ENCODE measurements at places on chromosomes 4 and X.

GRCh38 chr4:175413561-175413960 is 398.5 kb downstream of the GPM6A start:
- DNase-seq, result no peak

DNA sequence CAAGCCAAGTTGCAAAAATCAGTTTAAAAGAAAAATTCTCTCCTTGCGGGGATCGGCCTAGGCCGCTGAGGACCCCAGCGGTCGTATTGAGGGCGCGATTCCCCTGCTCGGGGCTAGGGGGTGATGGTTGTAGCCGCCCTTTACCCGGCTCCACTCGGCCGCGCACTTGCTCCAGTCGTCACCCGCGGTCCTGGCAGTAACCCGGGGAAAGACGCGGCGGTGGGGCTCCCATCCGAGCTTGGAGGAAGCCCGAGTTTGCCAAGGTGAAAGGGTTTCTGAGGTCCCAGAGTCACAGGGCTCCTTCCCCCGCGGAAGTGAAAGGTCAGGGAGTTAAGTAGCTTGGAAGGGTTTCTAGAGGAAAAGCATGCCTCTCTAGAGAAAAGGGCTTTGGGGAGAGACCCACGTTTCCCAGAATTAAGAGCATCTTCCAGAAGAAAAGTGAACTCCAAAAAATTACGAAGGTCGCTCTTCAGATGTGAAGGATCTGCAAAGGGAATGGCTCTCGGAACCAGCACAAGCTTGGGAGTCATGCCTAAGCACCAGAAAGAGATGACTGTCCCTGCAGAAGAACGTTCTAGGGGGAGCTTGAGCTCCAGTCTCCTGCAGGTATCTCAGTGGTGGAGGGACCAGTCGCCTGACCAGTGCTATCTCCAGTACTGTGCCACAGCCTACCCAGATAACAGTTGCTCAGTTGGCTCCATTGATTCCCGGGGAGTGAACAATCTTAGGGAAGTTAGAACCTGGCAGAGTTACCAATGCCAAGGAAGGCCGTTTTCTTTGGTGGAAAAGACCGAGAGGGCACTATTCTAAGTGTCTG is 875 bp downstream of the LAP3 start:
- DNase-seq, result no peak

DNA sequence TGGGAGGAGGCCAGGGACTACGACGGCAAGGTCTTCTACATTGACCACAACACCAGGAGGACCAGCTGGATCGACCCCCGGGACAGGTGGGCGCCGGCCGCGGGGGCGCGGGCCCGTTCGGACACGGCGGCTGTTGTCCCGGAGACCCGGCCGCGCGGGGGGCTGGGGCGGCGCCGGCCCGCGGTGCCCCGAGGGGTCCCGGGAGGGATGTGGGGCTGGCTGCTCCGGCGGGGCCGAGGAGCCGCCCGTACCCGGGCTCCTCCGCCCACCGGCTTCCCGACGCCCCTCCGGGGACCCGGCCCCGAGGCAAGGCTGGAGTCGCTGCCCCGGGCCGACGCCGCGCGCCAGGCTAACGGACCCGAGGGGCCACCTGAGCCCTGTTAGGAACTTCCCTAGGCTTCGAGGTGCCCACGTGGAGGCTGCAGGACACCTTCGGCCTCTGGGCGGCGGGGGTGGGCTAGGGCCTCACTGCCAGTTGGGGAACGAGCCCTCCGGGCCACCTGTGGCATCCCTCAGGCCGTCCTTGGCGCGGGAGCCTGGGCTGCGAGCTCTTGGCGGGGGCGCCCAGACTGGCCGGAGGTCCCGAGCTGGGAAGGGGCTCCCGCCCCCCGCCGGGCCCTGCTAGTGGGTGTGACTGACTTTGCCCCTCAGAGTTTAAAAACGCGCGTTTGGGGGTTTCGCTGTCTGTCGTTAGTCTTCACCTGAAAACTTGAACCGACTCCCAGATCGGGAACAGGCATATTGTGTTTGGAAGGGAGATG is 660 bp downstream of the WWC2 start:
- no peak for DNase-seq

DNA sequence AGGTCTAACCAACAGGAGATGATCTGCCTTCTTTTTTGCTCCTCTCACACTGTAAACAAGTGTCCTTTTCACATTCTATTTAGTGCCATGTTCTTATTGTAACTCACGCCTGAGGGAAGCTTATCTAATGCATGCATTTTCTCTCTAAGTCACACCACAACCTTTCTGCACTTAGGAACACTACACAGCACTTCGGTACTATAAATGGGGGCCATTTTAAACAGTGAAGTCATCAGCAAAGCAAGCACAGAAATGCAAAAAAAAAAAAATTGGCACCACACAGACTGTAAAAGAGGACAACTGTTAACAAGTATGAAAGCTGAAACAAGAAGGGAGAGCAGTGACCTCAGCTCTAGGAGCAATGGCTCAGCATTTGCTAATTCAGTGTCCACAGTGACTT is 45.2 kb downstream of the PRSS12 start:
- no peak for DNase-seq
